Kasumi-1 (cell line): ENCODE measurements at places on chromosomes 6 and 20.

DNA sequence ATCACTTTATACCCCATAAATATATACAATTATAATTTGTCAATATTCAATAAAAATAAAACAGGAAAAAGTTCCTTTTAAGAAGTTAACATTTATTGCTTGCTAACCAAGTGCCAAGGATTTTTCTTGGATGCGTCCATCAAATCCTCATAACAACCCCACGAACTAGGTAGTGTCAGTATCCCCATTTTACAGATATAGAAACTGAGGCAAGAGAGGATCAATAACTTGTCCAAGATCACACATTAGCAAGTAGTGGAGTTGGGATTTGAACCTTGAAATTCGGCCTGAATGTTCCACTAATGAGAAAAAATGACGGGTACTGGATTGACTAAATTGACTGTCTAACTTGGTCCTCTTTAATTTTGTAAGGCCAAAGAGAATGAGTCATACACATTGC is 5.7 kb upstream of the L3MBTL3 start:
- no peak for DNase-seq

GRCh38 chr6:140208286-140208685 is 833.8 kb upstream of the CITED2 start:
- no peak for DNase-seq

GRCh38 chr20:1689721-1690120 is 32.1 kb upstream of the SIRPG start:
- DNase-seq: no peak

- DNase-seq: no peak
These were observed 232.0 kb downstream of the BCAS1 start for GRCh38 chr20:53838311-53838868.

GRCh38 chr6:73951183-73951582 is 255.2 kb downstream of the CD109 start:
- no peak for DNase-seq

DNA sequence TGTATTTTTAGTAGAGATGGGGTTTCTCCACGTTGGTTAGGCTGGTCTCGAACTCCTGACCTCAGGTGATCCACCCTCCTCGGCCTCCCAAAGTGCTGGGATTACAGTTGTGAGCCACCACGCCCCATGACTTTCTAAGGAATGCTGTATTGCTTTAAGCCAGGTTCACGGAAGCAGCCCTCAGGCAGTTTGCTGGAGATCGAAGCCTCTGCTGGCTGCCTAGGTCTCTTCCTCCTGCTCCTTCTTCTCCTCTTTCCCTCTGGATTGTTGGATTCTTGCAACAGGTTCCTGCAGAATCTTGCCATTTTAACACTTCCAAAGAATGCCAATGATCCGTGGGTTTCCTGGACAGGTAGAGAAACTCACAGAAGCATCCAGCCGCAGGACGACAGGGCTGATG is 29.3 kb upstream of the B4GALT5 start:
- no peak for DNase-seq

DNA sequence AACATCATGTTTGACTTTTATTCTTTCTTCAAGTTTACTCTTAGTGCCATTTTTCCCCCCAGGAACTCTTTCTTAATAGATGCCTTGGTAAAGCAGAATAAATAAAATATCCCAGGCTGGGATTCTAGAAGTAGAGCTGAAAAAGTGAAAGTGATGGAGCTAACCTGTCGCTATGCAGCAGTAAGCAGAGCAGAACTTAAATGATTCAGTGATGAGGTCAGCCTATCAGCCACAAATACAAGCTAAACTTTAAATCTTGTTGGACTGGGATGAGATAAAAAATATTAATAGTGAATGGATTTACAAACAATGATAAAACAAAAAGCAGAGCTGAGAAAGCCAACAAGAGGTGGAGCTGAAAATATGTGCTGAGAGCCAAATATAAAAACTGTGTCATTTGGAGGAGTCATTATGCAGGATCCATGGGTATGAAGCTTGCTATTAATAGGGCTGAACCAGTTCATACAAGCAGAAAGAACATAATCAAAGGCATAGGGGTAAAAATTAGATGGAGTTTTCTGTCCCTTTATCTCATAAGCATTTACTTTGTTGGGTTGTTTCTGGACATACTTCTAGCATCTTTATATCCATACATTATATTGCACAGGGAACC is 877.8 kb downstream of the EPHA7 start:
- no peak for DNase-seq

- no peak for DNase-seq
These were observed at the start of gene ARMH2 for GRCh38 chr6:24798740-24799540. ARMH2 (minus strand) TSS chr6:24798917; CDS start chr6:24798857, 60 bp downstream.

GRCh38 chr6:69129046-69129445 is 494.0 kb downstream of the ADGRB3 start:
- no peak for DNase-seq

- DNase-seq: no peak
These were observed 25.8 kb downstream of the B4GALT5 start for GRCh38 chr20:49687595-49688567.

DNA sequence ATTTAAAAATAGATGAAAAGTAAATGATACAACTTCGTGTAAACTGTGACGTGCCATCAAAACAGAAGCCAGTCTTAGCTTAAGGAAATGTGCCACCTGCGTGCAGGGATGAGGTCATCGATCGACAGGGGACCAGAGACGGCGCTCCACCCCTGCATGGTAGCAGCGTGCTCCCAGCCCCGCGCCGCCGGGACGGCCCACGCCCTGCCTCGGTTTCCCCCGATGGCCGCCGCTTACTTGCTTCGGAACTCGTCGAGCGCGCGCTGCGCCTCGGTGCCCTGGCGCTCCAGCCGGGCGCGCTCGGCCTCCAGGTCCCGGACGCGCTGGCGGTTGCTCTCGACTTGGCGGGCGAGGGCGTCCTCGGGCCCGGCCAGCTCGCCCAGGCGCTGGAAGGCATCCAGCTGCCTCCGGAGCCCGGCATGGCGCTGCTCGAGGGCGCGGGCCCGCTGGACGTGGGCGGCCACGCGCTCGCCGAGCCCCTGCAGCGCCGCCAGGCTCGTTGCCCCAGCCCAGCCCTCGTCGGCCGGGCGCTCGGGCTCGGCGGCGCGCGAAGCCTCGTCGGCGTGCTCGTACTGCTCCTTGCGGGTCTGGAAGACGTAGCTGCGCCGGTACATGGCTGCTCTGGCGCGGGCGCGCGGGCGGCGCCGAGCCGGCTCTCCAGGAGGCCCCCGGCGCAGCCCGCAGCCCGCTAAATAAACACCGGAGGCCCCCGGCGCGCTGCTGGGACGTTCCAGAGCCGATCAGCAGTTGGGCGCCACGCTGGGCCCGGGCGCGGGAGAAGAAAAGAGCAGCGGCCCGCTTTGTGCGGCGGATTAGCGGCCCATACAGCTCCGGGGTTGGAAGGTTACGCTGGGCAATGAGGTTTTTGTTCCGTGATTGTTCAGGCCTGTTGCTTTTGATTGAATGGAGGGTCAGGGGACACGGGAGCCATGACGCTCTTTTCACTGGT is at the start of gene BFSP1:
Gene BFSP1 (minus strand): TSS at position 664 of the 949 bp plus-strand sequence. CDS start 50 bp downstream, at position 614.
- peak; percentile 25 for DNase-seq

DNA sequence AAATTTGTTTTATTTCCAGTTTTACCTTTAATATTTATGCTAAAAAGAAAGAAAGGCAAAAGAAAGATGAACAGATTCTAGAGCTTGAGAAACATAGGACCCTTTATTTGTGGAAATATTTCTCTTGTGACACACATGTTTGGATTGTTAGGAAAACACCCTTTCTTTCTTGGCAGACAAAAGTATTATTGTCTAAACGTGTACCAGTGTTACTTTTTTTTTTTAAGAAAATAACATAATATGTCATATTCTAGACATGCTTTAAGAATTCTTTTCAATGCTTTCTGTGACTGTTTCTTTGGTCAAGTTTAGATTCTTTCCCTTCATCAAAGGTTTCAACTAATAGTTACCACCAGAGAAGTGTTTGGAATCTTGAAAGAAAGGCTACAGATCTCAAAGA is 183.4 kb upstream of the CNR1 start:
- DNase-seq: no peak

DNA sequence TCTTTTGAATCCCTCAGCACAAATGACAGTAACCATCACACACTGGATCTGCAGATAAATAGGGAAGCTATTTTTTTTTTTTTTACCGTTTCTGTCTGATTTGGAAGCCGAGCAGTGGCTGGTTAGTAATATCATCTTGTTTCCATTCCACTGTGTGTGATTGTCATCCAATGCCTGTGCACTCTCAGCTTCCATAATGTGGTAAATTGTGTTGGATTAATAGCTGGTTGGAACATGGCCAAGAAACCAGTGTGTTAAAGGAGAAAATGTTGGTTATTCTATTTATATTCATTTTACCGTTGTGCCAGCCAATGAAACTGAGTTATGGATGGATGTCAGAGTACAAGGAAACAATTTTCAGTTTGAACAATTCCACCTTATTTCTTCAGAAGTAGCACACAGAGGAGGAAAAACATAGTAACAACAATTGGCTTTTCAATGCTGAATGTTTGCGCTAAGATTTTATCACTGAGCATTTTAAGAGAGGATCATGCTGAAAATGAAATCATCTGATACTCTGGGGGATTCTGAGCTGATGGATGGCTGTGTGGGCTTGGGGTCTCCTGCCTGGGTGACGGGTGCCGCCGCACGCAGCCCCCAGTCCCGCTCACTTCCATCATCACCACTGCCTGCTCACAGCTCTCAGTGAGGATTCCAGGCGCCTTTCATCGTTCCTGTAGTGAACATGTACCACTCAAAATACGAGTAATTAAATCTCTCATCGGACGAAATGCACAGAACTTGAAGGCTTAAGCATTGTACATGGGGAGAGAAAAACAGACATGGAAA is 40.7 kb upstream of the EXOC2 start:
- no peak for DNase-seq

DNA sequence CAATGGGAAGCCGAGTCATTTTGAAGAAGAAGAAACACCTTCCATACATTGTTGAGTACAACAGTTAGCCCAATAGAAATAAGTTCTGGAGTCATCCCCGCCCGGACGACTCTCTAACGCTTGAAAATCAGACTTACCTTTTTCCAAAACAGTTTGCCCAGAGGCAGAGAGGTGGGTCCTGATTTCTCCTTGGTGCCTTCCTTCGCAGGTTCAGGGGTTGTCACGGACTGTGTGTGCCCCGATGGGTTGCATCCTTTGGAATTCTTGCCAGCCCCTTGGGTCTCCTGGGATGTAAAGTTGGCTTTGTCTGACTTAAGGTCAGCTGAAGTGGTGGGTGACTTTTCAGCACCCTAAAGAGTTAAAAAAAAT is 85.3 kb downstream of the BCAS1 start:
- DNase-seq: no peak

DNA sequence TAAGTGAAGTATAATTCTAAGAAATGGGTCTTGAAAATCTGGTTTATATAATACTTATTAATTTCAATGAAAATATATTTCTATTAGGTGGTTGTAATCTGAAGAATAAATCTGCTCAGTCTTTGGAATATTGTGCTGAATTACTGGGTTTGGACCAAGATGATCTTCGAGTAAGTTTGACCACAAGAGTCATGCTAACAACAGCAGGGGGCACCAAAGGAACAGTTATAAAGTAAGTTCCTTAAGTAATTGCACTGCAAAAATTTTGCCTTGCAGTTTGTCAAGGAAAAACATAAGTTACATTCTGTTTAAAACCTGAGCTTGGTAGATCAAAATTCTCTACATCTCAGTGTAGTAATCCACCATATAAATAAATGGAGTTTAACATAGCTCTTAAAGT is 106.0 kb downstream of the MYO6 start:
- peak; percentile 60 for DNase-seq

DNA sequence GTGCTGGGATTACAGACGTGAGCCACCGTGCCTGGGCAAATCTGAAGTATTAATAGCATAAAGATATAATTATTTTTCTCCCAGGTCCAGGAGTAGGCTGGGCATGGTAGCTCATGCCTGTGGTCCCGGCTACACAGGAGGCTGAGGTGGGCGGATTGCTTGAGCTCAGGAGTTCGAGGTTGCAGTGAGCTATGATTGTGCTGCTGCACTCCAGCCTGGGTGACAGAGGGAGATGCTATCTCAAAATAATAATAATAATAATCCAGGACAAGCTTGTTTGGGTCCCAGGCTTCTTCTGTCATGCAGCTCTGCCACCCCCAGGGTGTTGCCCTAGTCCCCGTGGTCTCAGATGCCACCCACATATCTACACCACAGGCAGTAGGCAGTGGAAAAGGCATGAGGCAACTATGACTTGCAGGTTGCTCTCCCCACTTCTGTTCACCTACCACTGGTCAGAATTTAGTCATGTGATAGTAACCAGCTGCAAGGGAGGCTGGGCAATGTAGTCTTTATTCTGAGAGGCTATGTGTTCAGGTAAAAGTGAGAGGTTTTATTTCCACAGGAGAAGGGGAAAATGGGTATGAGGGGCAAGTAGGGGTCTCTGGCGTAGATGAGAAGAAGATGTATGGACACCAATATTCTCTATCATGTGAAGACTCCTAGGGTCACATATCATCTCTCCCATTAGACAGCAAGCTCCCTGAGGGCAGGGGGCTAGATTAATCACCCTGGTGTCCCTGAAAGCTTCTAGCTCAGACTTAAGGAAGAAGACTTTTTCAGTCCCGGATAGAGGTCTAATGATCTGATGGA is 25.7 kb downstream of the TCF15 start:
- no peak for DNase-seq

DNA sequence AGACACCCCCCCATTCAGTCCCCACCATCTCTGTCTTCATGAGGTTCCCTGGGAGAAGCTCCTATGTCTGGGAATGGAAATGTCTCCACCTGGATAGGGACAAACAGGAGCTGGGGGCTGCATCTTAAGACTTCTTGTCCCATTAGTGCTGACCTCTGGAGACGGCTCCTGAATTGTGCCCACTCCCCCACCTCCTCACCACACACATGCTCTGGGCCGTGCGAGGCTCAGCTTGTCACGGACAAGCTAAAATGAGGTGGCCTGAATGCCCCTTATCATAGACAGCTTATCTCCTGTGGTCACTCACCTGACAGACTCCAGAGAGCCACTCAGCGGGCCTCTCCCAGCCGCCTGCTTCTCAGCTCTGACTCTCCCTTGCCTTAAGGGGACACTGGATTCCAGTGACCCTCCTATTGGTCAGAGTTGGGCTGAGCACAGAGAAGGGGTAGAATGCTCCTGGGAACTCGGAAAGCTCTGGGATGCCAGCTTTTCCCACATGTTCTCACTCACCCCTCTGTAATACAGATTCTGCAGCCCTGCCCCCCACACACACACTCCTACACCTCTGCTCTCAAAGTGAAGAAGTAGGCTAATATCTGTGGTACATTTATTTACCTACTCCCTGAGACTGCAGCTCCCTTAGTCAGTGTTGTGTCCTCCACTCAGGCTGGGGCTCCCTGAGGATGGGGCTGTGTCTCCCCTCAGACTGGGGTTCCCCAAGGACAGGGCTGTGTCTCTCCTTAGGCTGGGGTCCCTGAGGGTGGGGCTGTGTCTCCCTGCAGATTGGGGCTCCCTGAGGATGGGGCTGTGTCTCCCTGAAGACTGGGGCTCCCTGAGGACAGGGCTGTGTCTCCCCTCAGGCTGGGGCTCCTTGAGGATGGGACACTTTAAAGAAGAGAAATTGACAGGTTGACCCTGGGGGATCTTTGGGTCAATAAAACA is 167.5 kb downstream of the VEGFA start:
- DNase-seq: no peak

GRCh38 chr6:145839653-145840052 is 25.1 kb upstream of the FBXO30 start:
- no peak for DNase-seq

DNA sequence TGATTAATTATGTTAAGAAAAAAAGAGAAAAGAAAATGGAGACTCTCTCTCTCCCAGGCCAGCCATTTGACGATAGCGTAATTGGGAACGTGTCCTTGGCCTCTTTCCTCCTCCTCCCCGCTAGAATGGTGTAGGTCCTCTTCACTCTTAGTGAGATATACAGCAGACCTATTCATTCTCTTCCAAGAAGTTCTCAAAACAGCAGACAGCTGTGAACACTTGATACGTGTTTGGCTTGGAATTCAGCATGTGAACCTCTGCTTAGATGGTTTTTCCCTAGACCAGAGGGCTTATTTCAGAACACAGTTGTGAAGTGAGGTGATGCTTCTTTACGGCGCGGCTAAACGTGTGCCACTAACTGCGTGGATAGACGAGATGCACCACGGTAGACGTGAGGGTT is 32.6 kb upstream of the TULP4 start:
- DNase-seq: no peak
